NCI-H460 (cell line): ENCODE measurements at places on chromosomes 3 and 15.

- no peak for DNase-seq
These were observed 24.9 kb upstream of the THRB start for GRCh38 chr3:24519368-24520100.

- DNase-seq, result no peak
These were observed 215.3 kb upstream of the TOPAZ1 start for GRCh38 chr3:44026220-44026865.

- no peak for DNase-seq
These were observed 19.1 kb upstream of the EPB42 start for GRCh38 chr15:43239732-43240491.

DNA sequence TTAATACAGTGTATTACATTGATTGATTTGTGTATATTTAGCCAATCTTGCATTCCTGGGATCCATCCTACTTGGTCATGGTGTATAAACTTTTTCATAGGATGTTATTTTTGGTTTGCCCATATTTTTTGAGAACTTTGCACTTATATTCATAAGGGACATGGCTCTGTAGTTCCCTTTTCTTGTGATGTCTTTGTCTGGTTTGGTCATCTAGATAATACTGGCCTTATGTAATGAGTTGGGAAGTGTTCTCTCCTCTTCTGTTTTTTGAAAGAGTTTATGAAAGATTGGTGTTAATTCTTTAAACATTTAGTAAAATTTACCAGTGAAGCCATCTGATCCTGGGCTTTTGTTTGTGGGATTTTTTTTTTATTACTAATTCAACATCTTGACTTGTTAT is 9.6 kb downstream of the CHST13 start:
- no peak for DNase-seq
